MV-4-11 (cell line): ENCODE measurements at places on chromosomes 7 and 10.

GRCh38 chr7:108109221-108109908, 20.8 kb downstream of the LAMB4 start:
- DNase-seq = peak; percentile 20

DNA sequence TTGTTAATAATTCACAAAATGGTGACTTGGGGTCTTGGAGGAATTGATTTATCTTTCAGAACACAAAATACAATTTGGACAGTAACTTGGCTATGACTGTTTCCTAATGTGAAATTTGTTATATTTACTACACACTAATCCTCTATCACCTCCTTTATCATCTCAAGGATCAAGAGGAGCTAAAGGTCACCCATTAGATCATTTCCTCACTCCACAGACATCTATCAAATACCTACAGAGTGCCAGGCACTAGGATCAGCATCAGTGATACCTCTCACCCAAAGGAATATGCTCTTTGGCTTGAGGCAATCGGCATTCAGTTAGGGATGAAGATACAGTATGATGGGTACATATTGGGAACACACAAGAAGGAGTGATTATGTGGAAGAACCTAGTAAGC, 132.1 kb downstream of the INHBA start:
- no peak for DNase-seq

DNA sequence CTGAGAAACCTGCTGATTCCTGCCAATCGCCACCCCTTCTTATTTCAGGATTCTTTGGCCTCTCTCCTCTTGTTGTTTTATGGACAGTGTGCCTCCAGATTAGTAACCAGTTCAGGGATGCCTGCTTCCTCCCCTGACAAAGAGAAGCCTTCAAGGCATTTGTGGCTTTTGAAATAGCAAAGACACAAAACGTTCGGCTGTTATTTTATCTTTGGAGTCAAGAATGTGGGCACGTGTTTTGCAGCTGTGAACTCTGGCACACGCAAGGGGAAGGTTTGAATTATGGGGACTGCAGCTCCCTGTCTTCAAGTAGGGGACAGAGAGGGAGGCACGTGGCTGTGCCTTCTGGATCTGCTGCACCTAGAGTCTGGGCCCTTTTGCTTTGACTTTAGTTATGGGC, 157.9 kb upstream of the GRB10 start:
- no peak for DNase-seq

GRCh38 chr10:27541796-27542729, 38.0 kb downstream of the RAB18 start:
- no peak for DNase-seq
